ENCODE measurements at places on chromosomes 5 and 9. TPM values are rescaled to one million over a fixed set of nuclear protein-coding genes. Genes with fewer than 3 reads are reported as not detected.

SLC6A3 gene
- 0.04 TPM for total RNA-seq

DNA sequence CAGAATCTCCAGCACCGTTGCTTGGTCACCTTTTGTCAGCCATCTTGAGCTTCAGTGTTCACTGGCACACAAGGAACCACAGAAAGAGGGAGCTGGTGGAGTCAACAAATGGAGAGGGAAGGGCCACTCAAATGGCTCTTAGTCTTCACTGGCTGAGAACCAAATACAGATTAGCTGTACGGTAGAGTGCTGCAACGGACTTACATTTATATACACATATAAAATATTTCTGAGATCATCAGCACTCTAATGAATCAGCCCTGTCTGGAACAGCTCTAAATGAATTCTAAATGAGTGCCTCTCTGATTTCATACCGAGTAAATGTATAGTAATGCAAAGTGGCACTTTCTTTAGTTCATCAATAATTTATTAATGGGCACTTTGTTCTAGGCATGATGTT lies 24.8 kb downstream of the KCTD16 start:
- peaks cover 32% of the 10 kb centered on the region for H3K4me1 ChIP-seq
- no peak overlapping the region for H3K27ac ChIP-seq

GAS1 gene
- total RNA-seq = 49.1 TPM

- H3K27me3 ChIP-seq = no peaks in the 10 kb centered on the region
- H3K4me1 ChIP-seq = no peaks in the 10 kb centered on the region
- H3K27ac ChIP-seq = no peak overlapping the region
These were observed 114.2 kb upstream of the CACNA1B start for GRCh38 chr9:137763271-137763955.

GRCh38 chr5:139391570-139392323 lies 2.0 kb upstream of the MZB1 start:
- H3K27ac ChIP-seq = no peak overlapping the region
- H3K36me3 ChIP-seq = no peaks in the 10 kb centered on the region
- H3K27me3 ChIP-seq = peaks cover 58% of the 10 kb centered on the region
- H3K4me3 ChIP-seq = peak overlapping the region; percentile 46

ANKRD31 gene
- 1.4 TPM for total RNA-seq

GRCh38 chr5:160701403-160701802 lies 150.6 kb downstream of the ATP10B start:
- no peaks in the 10 kb centered on the region for H3K36me3 ChIP-seq
- H3K27ac ChIP-seq = no peak overlapping the region
- no peaks in the 10 kb centered on the region for H3K27me3 ChIP-seq
- no peak overlapping the region for H3K4me3 ChIP-seq
- no peaks in the 10 kb centered on the region for H3K4me1 ChIP-seq

DNA sequence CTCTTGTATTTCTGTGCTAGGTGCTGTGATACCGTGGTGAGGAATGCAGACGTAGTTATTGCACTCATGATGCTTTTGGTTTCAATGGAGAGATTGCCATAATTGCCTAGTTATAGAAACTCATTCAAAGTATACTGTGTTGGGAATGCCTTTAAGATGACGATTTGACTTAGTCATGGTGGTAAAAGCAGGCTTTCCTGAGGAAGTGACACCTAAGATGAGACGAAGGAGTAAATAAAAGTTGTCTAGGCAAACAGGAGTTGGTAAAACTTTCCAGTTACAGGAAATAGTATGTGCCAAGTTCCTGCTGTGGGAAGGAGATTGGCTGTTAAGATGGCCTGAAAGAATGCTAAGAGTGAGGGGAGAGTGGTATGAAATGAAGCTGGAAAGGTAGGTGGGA lies 48.1 kb downstream of the FOCAD start:
- peaks cover 10% of the 10 kb centered on the region for H3K4me1 ChIP-seq
- no peaks in the 10 kb centered on the region for H3K27me3 ChIP-seq
- no peak overlapping the region for H3K27ac ChIP-seq
- H3K4me3 ChIP-seq = no peak overlapping the region
- peaks cover 31% of the 10 kb centered on the region for H3K36me3 ChIP-seq
- DNase-seq = no peak

DNA sequence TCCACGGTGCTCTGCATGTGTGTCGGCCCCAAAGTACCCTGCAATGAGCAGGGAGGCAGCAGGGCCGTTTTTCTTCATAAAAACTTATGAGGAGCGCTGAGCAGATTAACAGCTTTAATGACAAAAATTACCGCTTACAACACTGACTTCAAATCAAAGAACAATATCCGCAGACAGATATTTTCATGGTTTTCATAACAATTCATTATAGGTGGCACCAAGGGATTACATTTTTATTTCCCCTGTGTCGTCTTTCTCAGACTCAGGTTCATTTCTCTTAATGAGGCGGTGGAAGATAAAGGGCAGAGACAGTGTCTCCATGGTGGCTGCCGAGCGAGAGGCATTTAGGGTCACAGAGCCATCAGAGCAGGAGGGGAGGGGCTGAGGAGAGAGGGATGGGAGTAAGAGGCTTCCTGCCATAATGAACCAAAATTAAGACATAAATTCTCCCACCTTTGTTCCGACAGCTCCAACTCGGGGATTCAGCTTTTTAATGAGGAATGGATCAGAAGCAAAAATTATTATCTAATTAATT lies 240.7 kb upstream of the CLINT1 start:
- H3K27me3 ChIP-seq = peaks cover 6% of the 10 kb centered on the region
- no peak for DNase-seq
- H3K27ac ChIP-seq = no peak overlapping the region
- no peaks in the 10 kb centered on the region for H3K36me3 ChIP-seq

- H3K4me3 ChIP-seq = no peak overlapping the region
- H3K36me3 ChIP-seq = peaks cover 8% of the 10 kb centered on the region
- H3K27me3 ChIP-seq = no peaks in the 10 kb centered on the region
- H3K4me1 ChIP-seq = peaks cover 12% of the 10 kb centered on the region
- no peak for DNase-seq
These were observed 126.4 kb downstream of the RGS3 start for GRCh38 chr9:113589890-113590289.

- no peak overlapping the region for H3K4me3 ChIP-seq
- no peak for DNase-seq
- H3K27me3 ChIP-seq = no peaks in the 10 kb centered on the region
- H3K27ac ChIP-seq = no peak overlapping the region
- peaks cover under 1% of the 10 kb centered on the region for H3K4me1 ChIP-seq
These were observed 119.1 kb downstream of the ENC1 start for GRCh38 chr5:74521401-74521800.

- no peak overlapping the region for H3K27ac ChIP-seq
- DNase-seq = no peak
These were observed 388.1 kb downstream of the SEMA5A start for GRCh38 chr5:9157811-9158210.

CAMK2A gene
- total RNA-seq = 3.9 TPM

DNA sequence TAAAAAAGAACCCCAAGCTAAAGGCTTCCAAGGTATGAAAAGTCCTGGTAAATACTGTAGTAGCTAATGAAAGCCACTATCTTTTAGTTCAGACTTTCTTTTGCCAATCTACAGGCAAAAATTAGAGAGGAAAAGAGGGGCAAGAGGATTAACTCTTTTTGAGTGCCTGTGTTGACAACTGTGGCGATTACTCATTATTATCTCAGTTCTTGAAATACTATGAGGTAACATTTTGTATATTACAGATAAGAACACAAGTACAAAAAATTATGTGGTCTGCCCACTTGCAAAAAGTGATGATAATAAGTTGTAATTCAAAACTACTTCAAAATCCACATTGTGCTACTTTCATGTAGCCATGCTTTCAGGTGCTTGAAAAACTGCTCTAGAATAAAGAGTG lies 144.0 kb downstream of the DTWD2 start:
- H3K4me3 ChIP-seq = no peak overlapping the region
- H3K4me1 ChIP-seq = no peaks in the 10 kb centered on the region
- no peaks in the 10 kb centered on the region for H3K36me3 ChIP-seq
- no peak for DNase-seq
- no peak overlapping the region for H3K27ac ChIP-seq

DNA sequence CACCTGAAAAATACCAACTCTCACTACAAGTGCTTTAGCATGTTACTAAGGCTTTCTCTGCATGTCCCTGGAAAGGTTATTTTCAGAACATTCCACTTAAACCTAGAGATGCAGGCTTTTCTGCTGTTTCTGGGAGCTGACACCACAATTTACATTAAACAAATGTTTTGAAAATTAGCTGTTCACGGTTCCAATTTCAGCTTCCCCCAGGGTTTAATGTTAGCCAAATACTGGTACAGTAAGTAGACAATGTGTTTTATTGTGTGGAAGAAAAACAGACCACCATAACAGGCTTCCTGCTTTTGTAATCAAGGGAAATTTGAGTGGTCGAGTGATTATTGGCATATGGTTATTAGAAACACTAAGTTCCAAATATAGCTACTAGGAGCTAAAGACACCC lies 32.0 kb downstream of the MACROH2A1 start:
- H3K27ac ChIP-seq = peak overlapping the region; percentile 3
- no peak for DNase-seq
- no peak overlapping the region for H3K4me3 ChIP-seq
- peaks cover 31% of the 10 kb centered on the region for H3K4me1 ChIP-seq
- H3K36me3 ChIP-seq = peaks cover 13% of the 10 kb centered on the region

GRCh38 chr9:10232352-10232930 lies 380.4 kb downstream of the PTPRD start:
- DNase-seq = no peak
- peaks cover 6% of the 10 kb centered on the region for H3K4me1 ChIP-seq
- H3K4me3 ChIP-seq = no peak overlapping the region
- H3K27ac ChIP-seq = no peak overlapping the region
- no peaks in the 10 kb centered on the region for H3K27me3 ChIP-seq

DNA sequence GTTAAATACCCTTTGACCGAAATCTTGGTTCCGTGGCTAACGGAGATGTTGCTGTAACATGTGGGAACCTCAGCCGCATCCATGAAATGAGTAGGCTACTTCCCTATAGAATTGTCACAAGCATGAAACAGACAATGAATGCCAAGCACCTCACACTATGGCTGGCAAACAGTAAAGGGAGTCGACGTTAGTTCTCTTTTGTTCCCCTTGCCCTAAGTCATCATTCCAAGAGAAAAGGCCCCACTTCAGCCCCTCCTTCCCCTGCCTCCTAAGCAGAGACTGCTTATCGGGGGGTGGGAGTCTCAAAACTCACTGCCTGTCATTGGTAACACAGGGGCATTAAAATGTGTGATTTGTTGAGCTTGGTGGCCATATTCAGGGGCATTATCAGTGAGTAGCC lies 159.6 kb downstream of the MAPKAP1 start:
- no peaks in the 10 kb centered on the region for H3K27me3 ChIP-seq
- H3K4me3 ChIP-seq = no peak overlapping the region
- H3K4me1 ChIP-seq = peaks cover 83% of the 10 kb centered on the region
- H3K27ac ChIP-seq = no peak overlapping the region
- no peak for DNase-seq

- H3K4me1 ChIP-seq = no peaks in the 10 kb centered on the region
- H3K27ac ChIP-seq = no peak overlapping the region
- peaks cover 9% of the 10 kb centered on the region for H3K27me3 ChIP-seq
- H3K36me3 ChIP-seq = no peaks in the 10 kb centered on the region
These were observed 43.4 kb downstream of the DUSP1 start for GRCh38 chr5:172727551-172727950.

GRCh38 chr5:4027088-4027734 lies 431.6 kb downstream of the IRX1 start:
- H3K36me3 ChIP-seq = peaks cover 4% of the 10 kb centered on the region
- H3K27me3 ChIP-seq = peaks cover 16% of the 10 kb centered on the region
- H3K4me1 ChIP-seq = peaks cover 31% of the 10 kb centered on the region

DNA sequence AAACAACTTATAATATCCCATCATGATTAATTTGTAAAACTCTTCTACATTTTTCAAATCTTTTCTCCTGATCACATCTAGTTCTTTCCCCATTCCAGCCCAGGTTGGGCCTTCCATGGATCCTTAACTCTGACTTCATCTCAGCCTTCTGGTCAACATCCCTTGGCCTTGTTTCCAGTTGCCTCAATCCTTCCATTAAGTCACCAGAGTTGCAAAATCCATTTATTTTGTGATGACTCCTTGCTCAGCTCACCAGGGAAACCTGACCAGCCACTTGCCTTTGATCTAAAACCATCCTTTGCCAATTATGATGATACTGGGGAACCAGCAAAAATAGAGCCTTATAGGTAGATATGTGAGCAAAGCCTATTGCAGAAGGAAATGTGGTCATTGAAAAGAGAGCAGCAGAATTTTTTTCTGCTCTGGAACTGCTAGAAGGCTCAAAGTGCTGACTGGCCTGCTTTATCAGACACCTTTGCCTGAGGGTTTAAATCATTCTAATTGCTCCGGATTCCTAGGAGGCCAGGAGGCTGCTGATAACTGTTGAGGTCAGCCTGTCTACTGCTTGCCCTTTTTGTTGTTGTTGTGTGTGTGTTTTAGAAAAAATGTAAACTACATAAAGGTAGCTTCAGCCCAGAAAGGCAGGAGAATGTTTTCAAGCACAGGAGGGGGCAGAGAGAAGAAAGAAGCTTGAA lies 512.2 kb upstream of the GRIA1 start:
- no peak for DNase-seq
- no peaks in the 10 kb centered on the region for H3K27me3 ChIP-seq
- H3K36me3 ChIP-seq = no peaks in the 10 kb centered on the region
- H3K27ac ChIP-seq = no peak overlapping the region
- peaks cover 3% of the 10 kb centered on the region for H3K4me1 ChIP-seq
- no peak overlapping the region for H3K4me3 ChIP-seq

DNA sequence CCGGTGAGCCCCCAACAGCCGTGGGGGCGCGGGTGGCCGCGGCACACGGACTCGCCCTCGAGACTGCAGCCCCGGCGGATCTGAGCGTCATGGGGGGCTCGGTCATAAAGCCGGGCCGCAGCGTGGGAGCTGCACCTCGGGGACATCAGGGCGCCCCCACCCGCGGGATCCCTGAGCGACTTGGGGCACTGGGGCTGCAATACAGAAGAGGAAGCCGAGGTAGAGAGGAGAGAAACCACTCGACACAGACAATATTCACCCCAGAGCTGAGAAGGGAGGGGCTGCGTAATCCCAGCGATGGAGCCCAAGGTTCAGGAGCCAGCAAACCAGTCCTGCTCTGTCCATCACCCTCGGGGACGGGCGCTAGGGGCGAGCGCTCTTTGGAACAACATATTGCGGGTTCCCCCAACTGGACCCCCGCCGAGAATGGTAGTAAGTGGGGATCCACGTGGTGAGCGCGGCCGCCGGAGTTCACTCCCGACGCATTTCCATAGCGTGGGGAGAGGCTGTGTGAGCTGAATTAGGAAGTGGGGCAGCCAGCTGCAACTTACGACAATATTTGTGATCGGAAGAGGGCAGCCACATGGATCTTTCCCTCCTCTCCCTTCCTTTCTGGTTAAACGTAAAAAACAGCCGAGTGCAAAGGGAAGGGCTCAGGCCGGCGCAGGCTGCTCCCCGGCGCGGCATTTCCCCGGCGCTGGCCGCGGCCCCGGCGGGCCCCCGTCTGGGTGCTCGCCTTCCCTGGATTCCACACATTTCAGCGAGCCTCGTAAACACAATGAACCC lies 9.9 kb downstream of the PTCH1 start:
- peaks cover 5% of the 10 kb centered on the region for H3K27me3 ChIP-seq
- peak overlapping the region; percentile 97 for H3K27ac ChIP-seq
- peak overlapping the region; percentile 95 for H3K4me3 ChIP-seq
- peaks cover 39% of the 10 kb centered on the region for H3K4me1 ChIP-seq

IFNA21 gene
- not detected for total RNA-seq

ROPN1L gene
- total RNA-seq = 0.45 TPM
